Chondrocyte (in vitro differentiated cells): ENCODE measurements at places on chromosomes 5 and 9. TPM values are rescaled to one million over a fixed set of nuclear protein-coding genes. Genes with fewer than 3 reads are reported as not detected.
A peak's percentile ranks its signal among the peaks of the same experiment; 100 is the strongest.

The CRB2 gene
- 0.07 TPM in 1 of 3 replicates, not detected in the others for total RNA-seq

The GPRIN1 gene
- total RNA-seq = 1.7 to 2.9 TPM (median 2.1 TPM) in 3 replicates

- no peak for DNase-seq
These were observed 15.4 kb upstream of the C9 start for GRCh38 chr5:39379693-39380092.

DNA sequence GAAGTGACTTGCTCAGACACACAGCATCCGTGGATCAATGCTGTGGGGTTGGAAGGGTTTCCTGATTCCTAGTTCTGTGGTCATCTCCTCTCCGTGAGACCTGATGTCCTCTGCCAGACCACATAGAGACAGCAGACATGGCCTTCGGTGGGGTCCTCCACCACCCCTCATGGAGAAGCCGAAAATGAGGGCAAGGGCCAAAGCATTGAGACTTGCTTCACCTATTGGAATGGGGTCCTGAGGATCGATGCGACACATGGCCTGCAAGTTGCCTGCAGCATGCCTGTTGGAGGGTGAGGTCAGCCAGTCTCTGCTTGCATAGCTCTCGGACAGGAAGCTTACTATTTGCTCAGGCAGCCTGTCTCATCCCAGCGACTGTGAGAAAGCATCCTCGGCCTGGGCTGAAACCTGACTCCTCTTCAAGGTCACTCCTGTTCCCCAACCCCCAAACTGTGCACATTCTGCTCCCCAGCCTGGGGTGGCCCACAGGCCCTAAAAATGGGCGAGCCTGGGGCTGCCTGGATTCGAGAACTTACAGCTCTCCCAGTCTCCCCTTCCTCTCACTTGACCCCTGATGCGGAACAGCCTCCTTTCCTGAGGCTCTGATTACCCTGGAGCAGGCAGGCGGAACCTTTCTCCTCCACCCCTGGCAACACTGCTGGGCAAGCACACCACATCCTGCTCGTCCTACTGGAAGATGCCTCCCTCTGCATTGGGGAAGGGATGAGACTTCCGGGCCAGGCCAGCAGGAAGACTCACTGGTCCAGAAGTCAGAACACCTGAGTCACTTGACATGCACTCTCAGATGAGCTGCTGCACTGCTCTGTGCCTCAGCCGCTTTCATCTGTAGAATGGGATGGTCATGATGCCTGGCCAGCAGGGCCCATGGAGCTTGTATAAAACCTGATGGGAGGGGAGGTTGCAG lies 186.9 kb downstream of the RGS3 start:
- no peak for DNase-seq

GRCh38 chr5:7426284-7426683 lies 30.3 kb downstream of the ADCY2 start:
- DNase-seq = no peak

- no peak for DNase-seq
These were observed 154.8 kb upstream of the KLF9 start for GRCh38 chr9:70569070-70569772.

The NACC2 gene
- 42.6 to 52.4 TPM (median 51.0 TPM) in 3 replicates for total RNA-seq

The LCN1 gene
- total RNA-seq = 0.60 TPM in 1 of 3 replicates, not detected in the others

The TMOD1 gene
- total RNA-seq = 0.17 to 1.3 TPM (median 1.3 TPM) in 3 replicates

GRCh38 chr5:144093400-144093799 lies 77.1 kb downstream of the YIPF5 start:
- no peak for DNase-seq

- no peak for DNase-seq
These were observed 8.7 kb upstream of the SEMA6A start for GRCh38 chr5:116583085-116583861.

- no peak for DNase-seq
These were observed 2022.1 kb upstream of the ACO1 start for GRCh38 chr9:30362373-30362772.

The ELAVL2 gene
- total RNA-seq = 0.36 to 1.4 TPM (median 0.37 TPM) in 3 replicates

DNA sequence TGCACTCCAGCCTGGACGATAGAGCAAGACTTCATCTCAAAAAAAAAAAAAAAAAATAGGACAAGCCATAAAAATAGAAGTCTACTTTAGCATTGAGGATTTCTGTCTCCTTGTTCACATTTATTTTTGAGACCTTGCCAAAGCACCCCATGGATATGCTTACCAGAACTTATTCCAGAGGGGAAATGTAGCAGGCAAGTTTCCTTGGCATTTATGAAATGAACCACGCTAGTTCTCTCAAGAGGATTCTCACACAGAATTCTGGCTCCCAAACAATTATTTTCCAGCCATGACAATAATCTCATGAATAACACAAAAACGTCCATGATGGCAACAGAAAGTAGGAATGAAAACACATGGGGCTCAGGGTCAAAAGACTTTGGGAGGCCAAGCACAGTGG lies 23.4 kb upstream of the GPX8 start:
- no peak for DNase-seq

- no peak for DNase-seq
These were observed 13.9 kb upstream of the BTNL3 start for GRCh38 chr5:180974612-180975315.

DNA sequence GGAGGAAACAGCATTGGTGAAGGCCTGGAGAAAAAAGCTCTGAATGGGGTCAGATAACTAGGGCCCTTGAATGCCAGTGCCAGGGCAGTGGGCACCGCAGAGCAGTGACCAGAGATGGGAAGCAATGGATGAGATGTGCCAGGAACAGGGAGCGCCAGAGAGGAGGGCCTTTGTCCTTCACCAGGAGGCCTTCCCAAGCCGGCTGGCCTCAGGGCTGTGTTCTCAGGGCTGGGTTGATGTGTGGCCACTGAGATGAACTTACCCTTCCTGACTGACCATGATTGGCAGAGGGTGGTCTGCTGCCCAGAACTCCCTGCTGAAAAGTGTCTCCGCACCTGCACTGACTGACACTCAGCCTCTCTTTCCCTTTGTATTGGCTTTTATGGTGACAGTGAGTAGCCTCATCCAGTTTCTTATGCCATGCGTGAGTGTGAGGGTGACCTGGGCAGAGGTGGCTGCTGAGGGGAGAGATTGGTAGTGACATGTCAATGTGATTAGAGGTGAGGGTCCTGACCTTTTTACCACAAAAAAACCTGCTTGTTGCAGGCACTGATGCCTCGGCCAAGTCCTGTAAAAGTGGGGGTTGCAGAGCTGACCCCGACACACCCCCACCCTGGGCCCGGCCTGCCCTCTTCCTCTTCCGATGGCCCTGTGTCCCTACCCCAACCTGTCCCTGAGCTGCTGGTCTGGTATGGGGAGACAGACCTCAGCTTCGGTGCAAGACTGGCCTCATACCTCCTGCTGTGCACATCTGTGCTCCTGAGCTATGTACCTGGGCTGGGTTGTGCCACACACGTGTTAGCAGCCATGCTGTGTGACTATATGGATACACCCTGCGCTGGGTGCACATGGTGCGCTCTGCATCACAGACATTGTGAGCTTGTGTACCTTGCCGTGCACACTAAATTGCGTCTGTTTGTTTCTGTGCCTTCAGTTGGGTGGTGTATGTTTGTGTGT lies 57.1 kb upstream of the PSD2 start:
- no peak for DNase-seq

The ZDHHC12 gene
- 23.6 to 24.7 TPM (median 24.3 TPM) in 3 replicates for total RNA-seq

DNA sequence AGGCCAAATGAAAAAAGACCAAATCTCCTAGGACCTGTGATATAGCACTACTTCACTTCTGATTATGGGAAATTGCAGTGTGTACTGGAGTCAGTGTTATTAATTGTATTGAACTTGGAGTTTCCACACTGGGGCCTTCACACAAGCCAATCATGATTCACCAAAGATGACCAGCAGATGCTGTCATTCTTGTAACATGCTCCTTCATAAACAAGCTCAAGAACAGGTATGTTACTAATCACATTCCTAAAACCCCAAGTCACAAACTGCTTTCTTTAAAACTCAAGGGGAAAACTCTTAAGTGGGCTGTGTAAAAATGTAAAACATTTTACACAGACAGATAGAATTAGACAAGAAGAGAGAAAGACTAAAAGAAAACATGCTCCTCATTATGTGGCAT lies 5.6 kb downstream of the KLHL3 start:
- DNase-seq = no peak

- no peak for DNase-seq
These were observed 12.8 kb downstream of the LCN10 start for GRCh38 chr9:136729926-136730325.

DNA sequence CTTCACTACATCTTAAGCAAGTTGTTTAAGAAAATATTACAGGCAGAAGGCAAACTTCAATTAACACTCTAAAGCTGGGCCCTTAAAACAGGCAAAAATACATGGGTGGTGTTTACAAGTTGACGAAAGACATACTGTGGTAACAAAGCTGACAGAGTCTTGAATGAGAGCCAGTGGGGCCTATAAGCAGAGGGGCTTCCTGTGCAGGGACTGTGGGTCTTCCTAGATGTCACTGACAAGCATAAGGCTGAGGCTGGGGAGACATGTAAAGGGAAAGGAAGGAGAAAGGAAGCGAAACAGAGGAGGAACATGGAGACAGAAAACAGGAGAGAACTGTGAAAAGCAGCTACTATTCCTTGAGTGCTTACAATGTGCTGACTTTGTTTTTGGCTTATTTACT lies 308.0 kb upstream of the RPS23 start:
- DNase-seq = no peak

GRCh38 chr5:113197456-113198200 lies 221.0 kb downstream of the DCP2 start:
- DNase-seq = no peak

DNA sequence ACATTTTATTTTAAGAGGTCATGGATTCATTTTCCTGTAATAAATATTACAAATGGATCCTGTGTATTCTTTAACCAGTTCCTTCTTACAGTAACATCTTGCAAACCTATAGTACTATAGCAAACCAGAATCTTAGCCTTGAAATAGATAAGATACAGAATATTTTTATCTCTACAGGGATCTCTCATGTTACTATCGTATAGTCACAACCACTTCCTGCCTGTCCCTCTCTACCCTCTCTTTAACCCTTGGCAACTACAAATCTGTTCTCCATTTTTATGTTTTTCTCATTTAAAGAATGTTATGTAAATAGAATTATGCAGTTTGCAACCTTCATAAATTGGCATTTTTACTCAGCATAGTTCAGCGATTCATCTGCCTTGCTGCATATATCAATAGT lies 454.0 kb downstream of the DIRAS2 start:
- DNase-seq = no peak

The TRPM3 gene
- total RNA-seq = not detected in 3 replicates

- DNase-seq = no peak
These were observed 12.2 kb downstream of the IL9 start for GRCh38 chr5:135883441-135883840.

- no peak for DNase-seq
These were observed 23.4 kb upstream of the FAT2 start for GRCh38 chr5:151614565-151614964.

The TMEM232 gene
- total RNA-seq = 1.8 to 3.8 TPM (median 2.3 TPM) in 3 replicates

The DAB2 gene
- 82.7 to 108 TPM (median 84.4 TPM) in 3 replicates for total RNA-seq

- no peak for DNase-seq
These were observed 95.4 kb upstream of the MINAR2 start for GRCh38 chr5:129652349-129653056.

The EGFL7 gene
- 5.4 to 7.8 TPM (median 7.0 TPM) in 3 replicates for total RNA-seq

DNA sequence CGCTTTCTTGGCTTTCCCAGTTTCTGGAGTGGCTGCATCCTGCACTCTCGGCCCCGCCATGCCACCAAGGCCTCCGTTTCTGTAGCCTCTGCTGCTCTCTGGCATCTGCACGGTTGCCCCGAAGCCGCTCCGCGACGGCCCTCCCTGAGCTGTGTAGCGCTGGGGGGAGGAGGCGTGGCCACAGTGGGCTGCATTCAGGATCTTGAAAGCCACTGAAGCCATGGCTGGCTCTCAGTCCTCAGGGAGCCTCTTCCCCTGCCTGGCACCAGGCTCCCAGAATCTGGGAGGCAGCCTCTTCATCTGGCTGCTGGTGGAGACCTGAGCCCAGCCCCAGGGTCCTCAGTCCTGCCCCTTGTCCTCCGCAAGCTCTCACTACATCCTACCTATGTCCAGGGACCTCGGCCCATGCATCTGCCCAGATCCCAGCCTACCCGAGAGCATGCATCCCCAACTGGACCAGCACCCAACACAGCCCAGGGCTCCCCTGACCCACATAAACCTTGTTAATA lies 25.1 kb downstream of the PAEP start:
- peak; percentile 77 for DNase-seq

The FAM221B gene
- total RNA-seq = not detected in 3 replicates

- no peak for DNase-seq
These were observed 2.3 kb upstream of the TSC1 start for GRCh38 chr9:132946631-132947295.

DNA sequence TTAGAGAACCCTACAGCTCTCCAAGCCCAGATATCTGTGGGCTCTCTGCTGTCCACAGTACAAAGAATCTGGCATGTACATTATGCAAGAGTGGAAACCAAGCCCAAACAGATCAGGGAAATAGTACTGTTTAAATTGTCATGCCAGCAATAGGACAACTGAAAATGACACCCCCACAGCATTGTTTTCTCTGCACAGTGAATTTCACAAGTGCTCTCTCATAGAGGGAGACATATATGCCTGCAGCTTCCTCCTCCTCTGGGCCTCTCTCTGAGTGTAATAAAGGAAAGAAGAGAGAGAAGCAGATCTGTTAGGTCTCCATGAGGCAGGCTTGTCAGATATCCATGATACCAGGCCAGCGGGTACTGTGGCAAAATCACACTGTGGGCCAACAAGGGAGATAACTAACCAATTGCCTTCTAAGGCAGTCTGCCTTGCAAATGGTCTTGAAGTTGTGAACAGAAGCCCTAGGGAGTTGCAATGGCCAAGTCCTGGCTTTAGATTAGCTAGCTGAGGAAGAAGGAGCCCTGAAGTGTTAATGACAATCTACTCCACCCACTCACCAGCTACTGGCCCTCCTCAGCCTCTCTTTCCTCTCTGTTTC lies 54.4 kb upstream of the JMY start:
- no peak for DNase-seq

The NUDCD2 gene
- total RNA-seq = 24.6 to 27.1 TPM (median 27.0 TPM) in 3 replicates

GRCh38 chr5:168808051-168808616 lies 229.0 kb upstream of the PANK3 start:
- no peak for DNase-seq

The RETREG1 gene
- 2.8 to 3.3 TPM (median 2.9 TPM) in 3 replicates for total RNA-seq

The SPINK6 gene
- not detected in 3 replicates for total RNA-seq

DNA sequence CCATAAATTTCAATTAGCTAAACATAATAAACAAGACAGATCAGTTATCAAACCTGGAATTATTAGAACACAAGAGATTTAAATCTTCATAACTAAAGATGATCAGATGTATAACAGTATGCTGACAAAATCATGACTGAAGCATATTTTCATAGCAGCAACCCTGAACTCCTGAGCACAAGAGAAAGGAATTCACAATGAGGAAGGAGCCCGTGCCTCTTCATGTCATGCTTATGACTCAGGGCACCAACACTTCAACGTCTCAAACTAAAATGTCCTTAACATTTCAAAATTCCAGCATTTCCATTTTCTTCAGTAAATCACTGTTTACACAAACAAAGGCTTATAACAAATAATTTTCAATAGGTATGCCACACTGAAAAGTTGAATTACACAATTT lies 6.7 kb downstream of the AP3B1 start:
- no peak for DNase-seq

The PRUNE2 gene
- 5.5 to 11.4 TPM (median 10.5 TPM) in 3 replicates for total RNA-seq

- no peak for DNase-seq
These were observed 105.3 kb upstream of the RORB start for GRCh38 chr9:74391816-74392215.

The GABRB2 gene
- not detected in 3 replicates for total RNA-seq

GRCh38 chr5:36889264-36889663 lies 12.7 kb downstream of the NIPBL start:
- DNase-seq = no peak
